ENCODE measurements at places on chromosomes 12 and 14. TPM values are rescaled to one million over a fixed set of nuclear protein-coding genes. Genes with fewer than 3 reads are reported as not detected.

Gene RNASE3
- total RNA-seq = 2.2 TPM

Gene ZC2HC1C
- not detected for total RNA-seq

Gene PTGDR
- total RNA-seq = 3.8 TPM

Gene ASCL1
- total RNA-seq = 0.10 TPM

Gene CRIP1
- total RNA-seq = 88.2 TPM

Gene SLC17A8
- total RNA-seq = not detected

Gene RNASE7
- not detected for total RNA-seq

Gene LRP6
- 4.9 TPM for total RNA-seq

Gene PLEKHG7
- 0.42 TPM for total RNA-seq

Gene TSPAN11
- total RNA-seq = not detected

Gene ARHGAP9
- 77.6 TPM for total RNA-seq
